ENCODE measurements at places on chromosomes 11 and 22.

DNA sequence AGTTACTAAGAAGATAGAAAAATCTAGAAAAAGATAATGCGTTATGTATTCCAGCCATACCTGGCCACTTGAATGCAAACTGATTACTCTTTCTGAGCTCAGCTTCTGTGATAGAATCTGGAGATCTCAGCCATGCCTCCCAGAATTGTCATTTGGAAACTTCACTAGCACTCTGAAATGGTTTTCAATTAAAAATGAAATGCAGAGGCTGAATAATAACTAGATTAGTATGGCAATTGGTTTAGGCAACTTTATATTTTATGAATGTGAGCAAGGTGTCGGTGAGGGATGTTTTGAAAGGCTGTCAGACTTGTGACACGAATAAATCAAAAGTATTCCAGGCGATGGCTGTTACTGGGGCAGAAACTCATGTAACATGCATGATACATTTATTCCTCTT is 128.8 kb upstream of the SORL1-AS1 start:
- no peak for DNase-seq

DNA sequence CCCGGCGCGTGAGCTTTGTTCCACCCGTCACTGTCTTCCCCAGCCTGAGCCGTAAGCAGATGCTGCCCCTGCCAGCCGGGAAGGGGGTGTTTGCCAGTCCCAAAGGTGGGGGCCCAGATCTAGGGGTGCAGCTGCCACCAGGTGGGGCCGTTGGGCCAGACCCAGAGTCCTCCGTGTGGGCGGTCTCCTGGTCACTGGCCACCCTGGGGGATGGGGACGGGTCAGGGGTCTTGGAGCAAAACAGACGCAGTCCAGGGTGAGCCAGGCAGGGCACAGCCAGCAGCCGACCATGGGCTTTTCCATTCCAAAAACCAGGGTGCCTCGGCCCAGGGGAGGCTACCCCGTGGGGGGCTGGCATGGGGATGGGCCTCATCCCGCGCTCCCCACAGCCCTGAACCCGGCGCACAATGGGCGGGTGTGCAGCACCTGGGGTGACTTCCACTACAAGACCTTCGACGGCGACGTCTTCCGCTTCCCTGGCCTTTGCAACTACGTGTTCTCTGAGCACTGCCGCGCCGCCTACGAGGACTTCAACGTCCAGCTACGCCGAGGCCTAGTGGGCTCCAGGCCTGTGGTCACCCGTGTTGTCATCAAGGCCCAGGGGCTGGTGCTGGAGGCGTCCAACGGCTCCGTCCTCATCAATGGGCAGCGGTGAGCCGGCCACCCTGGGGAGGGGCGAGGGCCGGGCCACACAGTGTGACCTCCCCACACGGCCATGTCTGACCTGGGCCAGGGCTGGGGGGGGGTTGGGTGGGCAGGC is 3.5 kb downstream of the MUC5B start:
- peak; percentile 62 for DNase-seq

DNA sequence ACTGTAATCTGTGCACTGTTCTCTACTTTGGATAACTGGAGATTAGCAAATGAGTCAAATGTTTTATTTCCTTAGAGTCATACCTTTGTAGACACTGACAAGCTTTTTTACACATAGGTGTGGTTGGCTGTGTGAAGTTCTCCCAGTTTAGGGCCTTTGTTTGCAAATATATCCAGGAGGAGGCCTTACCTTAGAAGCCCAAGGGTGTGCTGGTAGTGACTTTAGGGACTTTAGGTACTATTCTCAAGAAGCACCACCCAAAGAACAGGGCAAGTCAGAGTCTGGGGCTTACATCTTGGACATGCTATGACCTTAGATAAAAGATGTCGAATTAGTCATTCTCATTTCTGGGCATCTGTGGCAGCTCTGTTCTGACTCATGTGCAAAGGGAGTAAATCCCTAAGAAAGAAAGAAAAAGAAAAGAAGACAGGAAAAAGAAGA is 4.8 kb upstream of the FAR1 start:
- DNase-seq, result no peak

DNA sequence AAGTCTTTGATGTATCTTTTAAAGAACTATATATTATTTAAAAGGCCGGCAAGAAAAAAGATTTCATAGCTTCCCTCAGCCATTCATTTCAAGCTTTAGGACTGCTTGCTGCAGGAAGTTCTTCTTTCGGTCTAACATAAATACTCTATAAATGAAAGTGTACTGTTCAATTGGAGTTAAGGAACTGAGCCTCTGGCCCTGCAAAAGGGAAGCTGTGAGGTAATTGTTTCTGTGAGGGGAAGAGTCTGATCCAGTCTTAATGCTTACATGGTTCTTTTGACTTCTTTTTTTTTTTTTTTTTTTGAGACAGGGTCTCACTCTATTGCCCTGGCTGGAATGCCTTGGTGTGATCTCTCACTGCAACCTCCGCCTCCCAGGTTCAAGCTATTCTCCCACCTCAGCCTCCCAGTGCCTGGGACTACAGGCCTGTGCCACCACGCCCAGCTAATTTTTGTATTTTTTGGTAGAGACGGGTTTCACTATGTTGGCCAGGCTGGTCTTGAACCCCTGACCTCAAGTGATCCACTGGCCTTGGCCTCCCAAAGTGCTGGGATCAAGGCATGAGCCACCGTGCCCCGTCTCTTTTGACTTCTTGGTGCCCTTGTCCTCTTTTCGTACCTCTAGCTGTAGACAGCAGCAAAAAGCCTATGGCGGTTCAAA is 4.7 kb upstream of the TRIM29 start:
- no peak for DNase-seq

- DNase-seq, result no peak
Observed at GRCh38 chr11:1449490-1450243, 36.9 kb downstream of the MOB2 start.

DNA sequence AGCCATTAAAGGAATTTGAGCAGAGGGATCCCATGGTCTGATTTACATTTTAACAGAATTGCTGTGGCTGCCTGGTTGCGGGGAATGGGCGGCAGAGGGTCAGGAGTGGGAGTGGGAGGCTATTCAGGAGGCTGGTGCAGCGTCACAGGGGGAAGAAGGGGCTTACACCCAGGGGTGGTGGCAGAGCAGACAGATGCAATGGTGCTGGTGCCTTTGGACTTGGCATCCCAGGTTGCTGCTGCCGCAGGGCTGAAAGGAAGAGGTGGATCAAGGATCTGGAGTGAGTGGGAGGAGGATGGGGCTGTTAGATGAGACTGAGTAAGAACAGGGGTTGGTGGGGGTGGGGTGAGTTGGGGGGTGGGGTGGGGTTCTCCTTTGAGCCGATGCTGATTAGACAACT is 38.5 kb downstream of the GRIK4 start:
- DNase-seq, result no peak

GRCh38 chr11:10307022-10307399 is 2.1 kb downstream of the ADM start:
- no peak for DNase-seq

DNA sequence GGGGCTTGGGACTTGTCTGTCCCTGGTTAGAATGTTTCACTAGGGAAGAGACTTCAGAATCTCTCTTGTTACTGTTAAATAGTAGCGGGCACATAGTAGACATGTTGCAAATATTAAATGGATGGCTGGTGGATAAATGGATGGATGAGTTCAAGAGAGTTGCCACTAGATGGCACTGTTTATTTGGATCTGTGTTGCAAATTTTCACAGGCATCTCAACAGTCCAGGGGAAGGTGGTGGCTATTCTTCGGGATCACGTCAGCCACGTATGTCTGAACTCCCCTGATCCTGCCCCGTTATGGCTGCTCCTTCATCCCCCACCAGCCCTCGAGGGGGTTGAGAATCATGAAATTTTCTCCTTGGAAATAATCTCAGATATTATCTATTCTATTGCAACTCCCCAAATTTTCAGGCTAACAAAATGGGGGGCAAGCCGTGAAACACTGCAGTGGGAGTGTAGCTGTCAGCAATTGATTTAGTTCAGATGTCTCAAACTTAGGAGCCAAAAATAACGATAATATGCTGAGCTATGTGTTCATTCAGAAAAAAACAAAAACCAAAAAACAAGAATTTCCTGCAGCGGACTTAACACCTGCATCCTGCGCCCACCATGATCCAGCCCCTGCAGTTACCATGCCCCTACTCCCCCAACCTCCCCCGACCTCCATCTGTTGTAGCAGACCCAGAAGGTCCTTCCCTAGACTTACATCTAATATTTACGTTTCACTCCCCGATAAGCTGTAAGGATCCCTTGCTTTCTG is 29.1 kb upstream of the BIRC3 start:
- no peak for DNase-seq

- DNase-seq, result no peak
Observed at GRCh38 chr11:2271077-2271326, 614 bp upstream of the ASCL2 start.

GRCh38 chr11:105226766-105227165 is 87.2 kb upstream of the CARD18 start:
- DNase-seq, result no peak

Measured in suprapubic skin (tissue), 4 donors.